Adipocyte (in vitro differentiated cells): ENCODE measurements at places on chromosomes 2 and 18.
A peak's percentile ranks its signal among the peaks of the same experiment; 100 is the strongest.

- DNase-seq: no peak
Observed at GRCh38 chr2:234587341-234588053, 90.6 kb upstream of the ARL4C start.

GRCh38 chr2:174561283-174561971 is 36.2 kb downstream of the WIPF1 start:
- peak; percentile 83 for DNase-seq

- DNase-seq: no peak
Observed at GRCh38 chr18:48367557-48367956, 41.6 kb downstream of the ZBTB7C start.

GRCh38 chr18:43148231-43148630 is 32.7 kb upstream of the RIT2 start:
- DNase-seq: no peak

DNA sequence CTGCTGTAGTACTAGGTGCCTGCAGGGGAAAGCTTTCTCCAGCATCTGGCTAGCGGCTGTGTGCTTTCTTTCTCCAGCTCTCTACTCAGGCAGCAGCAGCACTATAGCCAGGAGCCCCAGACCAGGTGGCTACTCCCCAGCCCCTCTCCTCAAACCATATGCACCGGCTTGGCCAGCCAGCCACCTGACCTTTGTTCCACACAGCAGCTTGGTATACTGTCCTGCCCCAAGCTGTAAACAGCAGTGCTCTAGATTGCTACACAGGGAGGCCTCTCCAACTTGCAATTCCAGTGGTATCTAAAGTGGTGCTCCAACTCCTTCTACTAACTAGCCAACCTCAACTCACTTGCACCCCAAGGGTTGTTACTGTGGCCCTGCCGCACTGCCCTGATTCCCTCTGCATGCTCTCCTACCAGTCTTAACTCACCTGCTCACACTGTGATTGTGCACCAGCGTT is 19.6 kb downstream of the LDAH start:
- DNase-seq: no peak

GRCh38 chr2:202036601-202037037 is 3.0 kb downstream of the FZD7 start:
- DNase-seq: peak; percentile 64

- peak; percentile 64 for DNase-seq
Observed at GRCh38 chr2:95158891-95159619, 593 bp downstream of the ZNF514 start.

DNA sequence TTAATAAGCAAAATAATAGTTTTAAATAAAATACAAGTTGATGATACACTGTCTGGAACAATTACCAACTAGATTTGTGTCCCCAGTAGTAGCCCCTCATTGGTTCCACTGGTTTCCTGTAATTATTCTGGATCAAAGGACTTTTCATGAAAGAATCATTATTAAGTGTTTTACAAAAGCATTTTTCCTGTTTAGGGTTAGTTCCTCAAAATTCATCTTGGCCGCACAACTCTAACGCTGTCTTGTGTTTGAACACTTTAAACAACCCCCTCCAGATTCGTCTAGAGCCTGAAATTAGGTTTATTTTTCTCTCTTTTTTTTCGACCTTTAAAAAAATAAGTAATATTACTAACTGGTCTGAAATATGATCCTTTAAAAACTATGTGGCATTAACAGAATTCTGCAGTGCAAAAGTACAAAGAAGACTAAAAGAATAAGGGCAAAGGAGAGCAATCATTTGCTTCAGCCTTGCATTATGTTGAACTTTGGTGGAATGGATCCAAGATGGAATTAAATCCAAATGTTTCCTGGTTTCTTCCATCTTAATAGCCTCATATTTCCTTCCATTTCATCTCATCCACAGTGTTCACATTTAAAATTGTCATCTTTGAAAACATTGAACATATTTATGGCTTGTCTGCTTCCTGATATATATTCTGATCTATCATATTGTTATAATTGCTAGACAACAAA is 678.4 kb downstream of the IRS1 start:
- DNase-seq: peak; percentile 66
